Stimulated activated CD4-positive, alpha-beta T cell treated with anti-CD3 and anti-CD28 coated beads, Interleukin-12 subunit alpha, Interleukin-12 subunit beta, amount 100 ng/mL, for 4 hours (primary cell): ENCODE measurements at places on chromosomes 5 and 9.

DNA sequence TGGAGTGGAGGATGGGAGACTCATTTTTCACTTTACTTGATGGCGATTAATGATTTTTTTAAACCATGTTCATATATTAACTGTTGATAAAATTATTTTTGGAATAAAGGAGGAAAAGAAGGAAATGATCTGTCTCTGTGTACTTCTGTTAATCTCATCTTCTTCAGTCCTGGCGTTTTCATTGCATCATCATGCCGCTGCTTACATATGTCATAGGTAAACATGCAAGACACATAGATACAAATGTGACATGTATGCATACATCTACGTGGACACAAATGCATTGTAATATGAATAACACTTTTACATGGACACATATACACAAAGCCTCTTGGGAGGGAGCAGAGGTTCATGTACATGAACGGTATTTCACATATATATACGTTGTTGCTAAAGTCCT is 10.0 kb downstream of the TMEM174 start:
- DNase-seq = no peak

DNA sequence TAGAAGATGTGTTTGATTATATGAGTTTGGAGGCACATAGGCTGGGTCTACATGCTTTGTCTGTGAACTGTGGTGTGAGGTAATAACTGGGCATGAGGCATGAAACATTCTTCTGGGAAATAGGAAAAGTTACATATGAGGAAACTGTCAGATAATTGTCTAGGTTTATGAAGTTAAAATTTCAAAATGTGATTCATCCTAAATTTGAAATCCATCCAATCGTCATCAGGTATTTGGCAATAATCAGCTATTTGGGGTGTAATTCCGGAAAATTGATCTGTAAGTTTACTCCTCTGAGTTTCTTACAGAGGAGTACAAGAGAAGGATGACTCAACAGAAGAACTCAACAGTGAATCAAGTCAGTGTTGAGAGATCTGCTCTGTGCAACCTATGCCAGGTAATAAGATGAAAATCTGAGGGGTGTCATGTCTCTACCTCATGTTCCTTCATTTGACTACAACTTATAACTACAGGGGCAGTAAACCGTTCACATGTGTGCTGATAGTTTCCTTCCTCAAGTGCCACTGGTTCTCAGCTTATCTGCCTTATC is 1171.6 kb upstream of the CDH18 start:
- no peak for DNase-seq

DNA sequence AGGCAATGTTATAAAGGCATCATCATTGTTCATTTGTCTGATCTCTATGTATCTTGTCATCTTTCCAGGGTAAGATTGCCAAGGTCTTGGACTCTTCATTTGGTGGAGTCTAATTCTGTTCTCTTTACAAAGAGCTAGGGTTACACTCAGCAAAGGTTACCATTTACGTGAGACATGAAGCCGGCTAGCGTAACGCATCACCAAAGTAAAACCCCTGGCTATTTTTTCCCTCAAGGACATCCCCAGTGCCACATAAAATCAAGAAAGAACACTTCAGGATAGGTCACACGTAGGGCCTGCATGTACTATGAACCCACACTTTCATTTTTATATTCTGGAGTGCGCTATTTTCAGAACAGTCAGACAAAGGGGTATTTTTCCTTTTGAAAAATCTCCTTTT is 20.0 kb upstream of the MYOT start:
- DNase-seq = no peak

DNA sequence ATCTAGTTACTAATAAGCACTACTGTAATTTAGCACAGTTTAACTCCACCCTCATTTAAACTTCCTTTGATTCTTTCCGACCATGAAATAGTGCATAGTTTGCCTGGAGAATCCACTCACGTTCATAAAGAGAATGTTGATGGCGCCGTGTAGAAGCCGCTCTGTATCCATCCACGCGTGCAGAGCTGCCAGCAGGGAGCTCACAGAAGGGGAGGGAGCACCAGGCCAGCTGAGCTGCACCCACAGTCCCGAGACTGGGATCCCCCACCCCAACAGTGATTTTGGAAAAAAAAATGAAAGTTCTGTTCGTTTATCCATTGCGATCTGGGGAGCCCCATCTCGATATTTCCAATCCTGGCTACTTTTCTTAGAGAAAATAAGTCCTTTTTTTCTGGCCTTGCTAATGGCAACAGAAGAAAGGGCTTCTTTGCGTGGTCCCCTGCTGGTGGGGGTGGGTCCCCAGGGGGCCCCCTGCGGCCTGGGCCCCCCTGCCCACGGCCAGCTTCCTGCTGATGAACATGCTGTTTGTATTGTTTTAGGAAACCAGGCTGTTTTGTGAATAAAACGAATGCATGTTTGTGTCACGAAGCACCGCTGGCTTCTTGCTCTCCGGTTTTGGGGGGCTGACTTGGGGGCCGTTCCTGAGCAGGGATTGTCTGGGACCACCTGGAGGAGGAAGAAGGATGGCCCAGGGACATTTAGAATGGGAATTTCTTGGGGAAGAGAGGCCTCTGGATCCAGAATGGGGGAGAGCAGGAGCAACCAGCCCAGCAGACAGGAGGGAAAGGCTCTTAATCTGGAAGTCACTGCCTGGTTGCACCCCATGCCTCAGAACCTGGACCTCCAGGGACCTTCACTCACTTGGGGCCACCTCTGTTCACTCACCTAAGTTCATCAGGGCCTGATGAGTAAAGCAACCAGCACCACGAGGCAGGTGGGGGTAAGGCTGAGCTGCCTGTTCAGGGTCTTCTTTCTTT is 35.4 kb downstream of the CXXC5 start:
- DNase-seq = no peak
